AG04450 (cell line): ENCODE measurements at places on chromosomes 5 and 9. TPM values are rescaled to one million over a fixed set of nuclear protein-coding genes. Genes with fewer than 3 reads are reported as not detected.

The MVB12B gene
- 4.2 and 4.4 TPM in 2 replicates for polyA plus RNA-seq

The CARD9 gene
- polyA plus RNA-seq, result 0.63 and 0.93 TPM in 2 replicates

The COL5A1 gene
- 73.3 and 91.7 TPM in 2 replicates for polyA plus RNA-seq

The IL7R gene
- 36.5 and 43.7 TPM in 2 replicates for polyA plus RNA-seq

The NUTM2G gene
- not detected in 2 replicates for polyA plus RNA-seq

The IRGM gene
- polyA plus RNA-seq, result not detected in 2 replicates

The ANKRD33B gene
- 4.6 and 4.8 TPM in 2 replicates for polyA plus RNA-seq

The RNF183 gene
- not detected in 2 replicates for polyA plus RNA-seq

- no peak for DNase-seq
These were observed 142.5 kb upstream of the LRRTM2 start for GRCh38 chr5:139017624-139018023.

DNA sequence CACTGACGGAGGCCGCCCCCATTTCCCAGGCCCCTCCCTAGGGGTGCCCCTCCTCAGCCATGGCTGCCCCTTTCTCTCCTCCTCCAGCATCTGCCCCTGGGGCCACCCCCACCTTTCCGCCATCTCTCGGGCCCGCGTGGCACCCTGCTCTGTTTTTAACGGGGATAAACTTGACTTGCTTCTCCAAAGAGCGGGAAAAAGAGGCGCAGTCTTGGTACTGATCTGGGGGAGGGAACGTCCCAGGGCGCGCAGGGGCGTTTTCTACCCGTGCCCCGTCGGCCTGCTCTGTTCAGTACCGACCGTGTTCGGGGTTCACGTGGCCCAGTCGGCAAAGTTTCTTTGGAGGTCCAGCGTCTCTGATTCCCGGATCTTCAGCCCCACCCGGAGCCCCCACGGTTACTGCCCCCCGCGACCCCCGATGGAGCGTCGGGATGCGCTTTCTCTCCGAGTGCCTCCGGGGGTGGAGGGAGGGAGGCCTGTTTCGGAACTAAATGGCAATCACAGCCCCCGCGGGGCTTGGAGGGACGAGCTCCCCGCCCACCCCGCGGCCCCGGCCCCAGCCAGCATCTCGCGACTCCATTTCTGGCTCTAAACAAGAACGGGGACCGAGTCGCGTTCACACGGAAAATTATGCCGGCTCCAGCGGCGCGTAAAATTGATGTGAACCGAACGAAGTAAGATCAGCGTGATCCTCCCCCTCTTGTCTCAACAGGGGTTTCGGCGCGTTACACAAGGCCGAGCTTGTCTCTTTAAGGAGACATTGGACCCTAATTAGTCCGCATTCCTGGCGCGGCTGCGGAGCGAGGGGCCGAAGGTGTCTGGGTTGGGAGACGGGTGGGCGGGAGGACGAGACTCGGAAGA is 1.1 kb upstream of the TLE4 start:
- no peak for DNase-seq

- DNase-seq, result no peak
These were observed 671.3 kb downstream of the PRELID2 start for GRCh38 chr5:145163876-145164275.

DNA sequence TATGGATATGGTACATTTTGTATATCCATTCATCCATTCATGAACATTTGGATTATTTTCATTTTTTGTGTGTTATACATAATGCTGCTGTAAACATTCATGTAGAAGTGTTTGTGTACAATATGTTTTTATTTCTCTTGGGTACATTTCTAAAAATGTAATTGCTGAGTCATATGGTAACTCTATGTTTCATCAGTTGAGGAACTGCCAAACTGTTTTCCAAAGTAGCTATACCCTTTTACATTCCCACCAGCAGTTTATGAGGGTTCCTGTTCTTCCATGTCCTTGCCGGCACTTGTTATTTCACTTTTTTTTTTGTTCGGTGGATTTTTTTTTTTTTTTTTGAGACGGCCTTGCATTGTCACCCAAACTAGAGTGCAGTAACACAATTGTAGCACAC is 54.0 kb upstream of the MCCC2 start:
- DNase-seq, result no peak

GRCh38 chr5:139774980-139775661 is 20.5 kb upstream of the PSD2 start:
- no peak for DNase-seq

DNA sequence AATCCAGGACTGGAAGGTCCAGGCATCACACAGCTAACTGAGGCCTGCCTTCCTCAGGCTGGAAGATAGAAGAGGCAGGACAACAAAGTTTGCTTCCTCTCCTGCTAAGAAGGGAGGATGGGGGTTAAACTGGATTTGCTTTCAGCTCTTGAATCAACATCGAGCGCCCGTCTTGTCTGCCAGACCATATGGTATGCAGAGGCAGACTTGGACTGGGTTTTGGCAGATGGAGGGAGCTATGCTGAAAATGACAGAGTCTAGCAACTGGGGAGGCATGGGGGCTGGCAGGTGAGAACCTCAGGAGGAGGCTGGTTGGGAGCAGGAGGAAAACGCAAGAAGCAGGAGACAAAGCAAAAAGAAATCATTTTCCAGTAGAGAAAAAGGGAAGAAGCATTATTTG is 289.5 kb upstream of the IL12B start:
- no peak for DNase-seq

DNA sequence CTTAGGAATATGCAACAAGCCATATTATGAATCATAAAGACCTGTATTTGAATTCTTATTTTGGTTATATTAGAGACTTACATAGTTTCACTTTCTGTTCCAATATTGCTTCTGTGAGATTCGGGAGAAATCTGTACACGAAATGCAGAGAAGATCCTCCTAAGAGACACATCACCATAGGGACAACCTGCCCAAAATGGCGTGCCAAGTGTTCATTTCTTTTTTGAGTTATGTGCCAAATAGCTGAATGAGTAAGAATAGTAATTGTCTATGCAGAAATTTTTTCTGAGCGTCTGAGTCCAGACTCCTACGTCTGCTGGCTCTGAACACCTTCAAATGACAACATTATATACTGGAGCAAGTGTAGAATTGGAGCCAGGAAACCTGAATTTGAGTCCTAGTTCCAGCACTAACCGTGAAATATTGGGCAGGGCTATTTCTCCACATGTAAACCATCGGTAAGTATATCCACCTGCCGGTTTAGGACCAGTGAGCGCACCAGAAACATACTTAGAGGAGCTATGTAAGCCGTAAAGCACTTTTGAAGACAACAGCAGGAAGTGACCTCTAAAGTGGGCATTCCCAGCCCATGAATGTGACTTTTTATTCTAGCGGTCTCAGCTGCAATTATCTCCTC is 163.9 kb upstream of the DMRT1 start:
- DNase-seq, result no peak

DNA sequence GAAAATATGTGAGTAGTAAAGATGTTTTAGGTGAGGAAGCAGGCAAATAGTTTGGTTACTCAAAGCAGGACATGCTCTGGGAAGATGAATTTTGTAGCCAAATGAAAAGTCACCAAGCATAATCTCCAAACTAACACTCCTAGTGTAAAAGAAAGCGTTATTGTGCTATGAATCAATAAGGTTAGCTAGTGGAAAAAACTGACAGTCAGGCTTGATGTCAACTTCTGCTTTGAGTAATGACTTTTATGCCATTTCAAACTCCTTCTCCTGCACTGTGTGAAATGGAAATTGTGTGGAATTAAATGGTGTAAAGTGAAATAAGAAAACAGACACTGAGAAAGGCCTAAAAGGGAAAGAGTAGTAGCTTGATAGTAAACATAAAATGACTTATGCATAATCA is 637.2 kb upstream of the DMAC1 start:
- DNase-seq, result no peak

DNA sequence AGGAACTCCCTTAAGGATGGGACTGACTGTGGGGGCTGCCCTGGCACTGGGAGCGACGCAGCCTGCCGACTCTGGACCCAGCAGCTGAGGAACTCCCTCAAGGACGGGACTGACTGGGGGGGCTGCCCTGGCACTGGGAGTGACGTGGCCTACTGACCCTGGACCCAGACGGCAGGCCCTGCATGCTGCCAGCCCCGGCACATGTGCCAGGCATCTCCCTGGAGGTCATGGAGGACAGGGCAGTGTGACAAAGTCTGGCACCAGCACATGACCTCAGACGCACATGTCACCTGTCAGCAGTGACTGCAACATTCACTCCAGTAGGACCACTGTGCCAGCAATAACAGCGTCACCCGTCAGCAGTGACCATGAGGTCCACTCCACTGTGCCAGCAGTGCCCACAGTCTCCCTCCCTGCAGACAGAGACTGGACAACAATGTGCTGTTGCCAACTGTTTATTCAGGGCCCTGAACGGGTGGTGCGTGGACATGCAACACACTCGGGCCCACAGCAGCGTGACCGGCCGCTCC is 4.5 kb downstream of the FBXW5 start:
- DNase-seq, result no peak

DNA sequence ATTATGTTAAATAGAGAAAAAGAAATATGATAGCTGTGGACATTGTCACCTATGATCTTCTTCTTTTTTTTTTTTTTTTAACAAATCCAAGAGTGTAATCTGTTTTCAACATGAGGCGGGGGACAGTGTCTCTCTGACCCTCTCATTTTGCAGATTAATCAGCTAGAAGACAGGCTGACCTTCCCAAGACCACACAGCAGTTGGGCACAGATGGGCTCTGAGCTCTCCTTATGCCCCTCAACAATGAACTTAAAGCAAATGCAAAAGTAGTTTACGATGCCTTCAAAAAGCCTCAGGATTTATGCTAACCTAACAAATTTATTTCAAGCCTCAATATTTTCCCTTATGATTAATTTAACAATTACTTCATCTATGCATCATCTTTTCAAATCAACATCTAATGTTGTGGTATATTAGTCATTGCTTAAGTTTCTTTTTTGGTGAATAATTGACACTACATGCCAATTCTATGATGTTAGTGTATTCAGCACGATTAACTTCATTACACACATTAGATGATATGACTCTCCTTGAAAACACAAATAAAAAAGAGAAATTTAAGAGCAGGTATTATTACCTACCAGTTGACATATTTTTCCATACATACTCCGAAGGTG is 7.4 kb downstream of the NFIL3 start:
- no peak for DNase-seq

DNA sequence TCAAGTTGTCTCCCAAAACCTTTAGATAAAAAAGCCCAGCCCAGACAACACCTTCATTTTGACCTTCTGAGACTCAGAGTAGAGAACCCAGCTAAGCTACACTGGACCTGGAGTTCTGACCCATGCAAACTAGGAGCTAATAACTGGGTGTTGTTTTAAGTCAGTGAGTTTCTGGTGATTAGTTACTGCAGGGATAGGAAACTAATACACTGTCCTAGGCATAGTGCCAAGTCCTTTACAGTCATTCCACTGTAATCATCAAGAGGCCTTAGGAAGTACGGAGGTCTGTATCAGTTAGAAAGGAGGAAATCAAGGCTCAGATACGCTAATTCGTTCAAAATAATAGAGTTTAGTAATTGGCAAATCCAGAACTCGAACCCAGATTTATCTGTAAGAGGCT is 197.9 kb downstream of the KCTD16 start:
- DNase-seq, result no peak

DNA sequence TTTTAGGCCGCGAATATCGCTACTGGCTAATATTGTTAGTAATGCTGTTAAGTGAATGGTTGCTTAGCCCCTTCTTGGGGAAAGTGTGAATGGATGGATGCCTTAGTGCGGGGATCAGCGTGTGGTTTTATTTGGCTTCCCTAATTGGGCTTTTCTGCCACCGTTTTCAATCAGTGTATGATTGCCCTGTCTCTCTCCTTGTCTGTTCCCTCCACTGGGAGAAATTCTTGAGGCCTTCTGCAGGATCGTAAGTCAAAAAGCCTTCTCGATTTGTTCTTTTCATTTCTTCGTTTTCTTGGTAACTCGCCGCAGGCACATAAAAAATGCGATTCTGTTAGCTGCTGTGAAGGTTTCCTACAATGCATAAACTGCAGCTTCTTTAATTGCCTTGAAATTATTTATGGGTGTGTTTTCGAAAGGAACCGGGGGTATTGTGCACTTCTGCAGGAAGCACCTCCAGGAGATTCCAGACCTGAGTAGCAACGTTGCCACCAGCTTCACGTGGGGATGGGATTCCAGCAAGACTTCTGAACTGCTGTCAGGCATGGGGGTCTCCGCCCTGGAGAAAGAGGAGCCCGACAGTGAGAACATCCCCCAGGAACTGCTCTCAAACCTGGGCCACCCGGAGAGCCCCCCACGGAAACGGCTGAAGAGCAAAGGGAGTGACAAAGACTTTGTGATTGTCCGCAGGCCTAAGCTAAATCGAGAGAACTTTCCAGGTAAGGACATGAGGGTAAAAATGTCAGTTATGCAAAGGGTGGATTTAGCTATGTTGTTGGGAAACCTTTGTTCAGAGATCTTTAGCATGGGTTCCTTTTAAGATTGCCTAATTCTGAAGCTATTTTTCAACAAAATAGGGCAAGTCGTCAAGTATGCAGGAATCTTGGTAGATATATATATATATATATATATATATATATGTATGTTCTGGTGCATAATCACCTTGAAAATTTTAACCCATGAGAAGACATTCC is 700 bp downstream of the SKP2 start:
- no peak for DNase-seq
